Progenitor cell of endocrine pancreas (in vitro differentiated cells): ENCODE measurements at places on chromosomes 3 and 15.
A peak's percentile ranks its signal among the peaks of the same experiment; 100 is the strongest.

- peaks cover 12% of the 10 kb centered on the region for H3K4me1 ChIP-seq
- no peaks in the 10 kb centered on the region for H3K27me3 ChIP-seq
- peaks cover 1% of the 10 kb centered on the region for H3K36me3 ChIP-seq
These were observed 4.2 kb downstream of the CCDC71 start for GRCh38 chr3:49161808-49162530.

DNA sequence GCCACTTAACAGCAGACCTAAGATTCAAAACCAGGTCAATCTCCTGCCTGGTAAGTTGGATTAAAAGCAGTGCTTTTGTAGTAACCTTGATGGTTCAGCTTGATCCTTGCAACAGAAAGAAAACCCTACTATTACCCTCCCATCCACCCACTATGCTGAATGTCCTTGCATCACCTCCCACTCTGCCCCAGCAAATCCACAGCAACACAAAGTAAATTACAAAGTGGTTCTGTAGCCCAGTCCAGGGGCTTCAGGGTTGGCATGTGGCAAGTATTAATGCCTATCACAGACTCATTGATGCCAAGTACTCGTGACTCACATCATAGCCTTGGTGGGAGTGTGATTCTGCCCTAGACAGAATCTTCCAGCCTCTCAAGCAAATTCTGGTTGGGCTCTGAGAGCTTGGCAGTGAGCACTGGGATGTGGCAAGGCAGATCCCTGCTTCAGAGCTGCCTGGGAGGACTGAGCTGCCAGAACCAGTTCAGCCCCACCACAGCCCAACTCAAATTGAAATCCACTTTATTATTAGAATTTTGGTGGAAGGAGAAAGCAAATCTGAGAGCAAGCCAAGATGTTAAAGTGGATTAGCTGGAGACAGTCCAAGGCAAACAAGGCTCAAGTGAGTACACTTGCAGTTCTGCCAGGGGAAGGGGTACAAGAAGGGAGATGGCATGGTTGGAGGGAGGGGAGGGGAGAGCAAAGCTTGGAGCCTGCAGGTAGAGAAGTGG is 225.8 kb upstream of the UMPS start:
- H3K27ac ChIP-seq: no peak overlapping the region
- H3K4me3 ChIP-seq: no peak overlapping the region

GRCh38 chr3:8094415-8094814 is 407.2 kb upstream of the LMCD1 start:
- H3K27ac ChIP-seq: no peak overlapping the region
- DNase-seq: no peak
- no peak overlapping the region for H3K4me3 ChIP-seq
- H3K36me3 ChIP-seq: no peaks in the 10 kb centered on the region
- H3K27me3 ChIP-seq: no peaks in the 10 kb centered on the region

GRCh38 chr3:63029326-63029725 is 154.1 kb upstream of the CADPS start:
- DNase-seq: no peak
- no peak overlapping the region for H3K27ac ChIP-seq
- H3K27me3 ChIP-seq: no peaks in the 10 kb centered on the region
- no peaks in the 10 kb centered on the region for H3K36me3 ChIP-seq
- H3K4me3 ChIP-seq: no peak overlapping the region
- peaks cover 9% of the 10 kb centered on the region for H3K4me1 ChIP-seq

- H3K4me1 ChIP-seq: no peaks in the 10 kb centered on the region
- no peaks in the 10 kb centered on the region for H3K27me3 ChIP-seq
- H3K36me3 ChIP-seq: peaks cover 49% of the 10 kb centered on the region
- H3K27ac ChIP-seq: peak overlapping the region; percentile 20
- no peak overlapping the region for H3K4me3 ChIP-seq
These were observed 19.0 kb downstream of the TM4SF4 start for GRCh38 chr3:149493315-149494021.

GRCh38 chr3:44892689-44893088 is 18.3 kb downstream of the TGM4 start:
- no peak overlapping the region for H3K27ac ChIP-seq
- no peak for DNase-seq
- H3K4me3 ChIP-seq: no peak overlapping the region
- peaks cover 11% of the 10 kb centered on the region for H3K27me3 ChIP-seq

DNA sequence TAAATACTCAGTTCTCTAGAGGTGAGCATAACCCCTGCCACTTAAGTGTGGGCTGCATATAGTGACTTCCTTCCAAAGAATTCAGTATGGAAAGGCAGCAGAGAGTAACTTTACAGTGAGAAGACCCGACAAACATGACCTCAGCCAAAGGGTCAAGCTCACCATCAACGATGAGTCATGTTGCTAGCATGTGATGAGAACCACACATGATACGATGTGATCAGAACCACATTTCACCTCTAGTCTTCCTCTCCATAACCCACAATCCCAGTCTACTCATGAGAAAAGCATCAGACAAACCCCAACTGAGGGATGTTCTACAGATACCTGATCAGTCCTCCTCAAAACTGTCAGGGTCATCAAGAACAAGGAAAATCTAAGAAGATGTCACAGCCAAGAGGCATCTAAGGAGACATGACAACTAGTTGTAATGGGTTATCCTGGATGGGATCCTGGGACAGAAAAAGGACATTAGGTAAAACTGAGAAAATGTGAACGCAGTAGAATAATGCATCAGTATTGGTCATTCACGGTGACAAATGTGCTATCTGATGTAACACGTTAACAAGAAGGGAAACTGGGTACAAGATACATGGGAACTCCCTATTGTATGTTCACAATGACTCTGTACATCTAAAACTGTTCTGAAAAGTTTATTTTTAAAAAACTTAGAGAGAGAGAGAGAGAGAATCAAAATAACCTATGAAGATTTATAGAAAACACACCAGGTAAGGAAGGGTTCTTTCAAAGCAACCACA is 28.3 kb downstream of the SEC61A1 start:
- peaks cover 28% of the 10 kb centered on the region for H3K36me3 ChIP-seq
- peaks cover 8% of the 10 kb centered on the region for H3K4me1 ChIP-seq

DNA sequence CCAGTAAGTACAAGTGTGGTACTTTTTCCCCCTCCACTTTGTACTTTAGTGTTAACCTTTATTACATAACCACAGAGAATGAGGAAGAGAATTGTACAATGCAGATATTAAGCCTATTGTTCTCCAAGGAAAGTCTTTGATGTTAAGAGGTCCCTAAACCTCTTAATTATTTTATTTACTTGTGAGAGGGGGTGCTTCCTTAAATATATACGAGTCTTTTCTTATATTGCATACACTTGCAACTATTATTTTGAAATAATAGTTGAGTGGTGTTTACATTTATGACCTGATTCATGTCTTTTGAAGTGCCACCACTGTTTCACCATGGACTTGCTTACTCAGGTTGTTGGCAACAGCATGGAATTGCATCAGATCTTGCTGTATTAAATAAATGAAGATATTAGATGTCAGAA is 10.1 kb downstream of the USP3 start:
- H3K4me3 ChIP-seq: no peak overlapping the region
- H3K27me3 ChIP-seq: no peaks in the 10 kb centered on the region
- no peak for DNase-seq
- peaks cover 32% of the 10 kb centered on the region for H3K4me1 ChIP-seq

DNA sequence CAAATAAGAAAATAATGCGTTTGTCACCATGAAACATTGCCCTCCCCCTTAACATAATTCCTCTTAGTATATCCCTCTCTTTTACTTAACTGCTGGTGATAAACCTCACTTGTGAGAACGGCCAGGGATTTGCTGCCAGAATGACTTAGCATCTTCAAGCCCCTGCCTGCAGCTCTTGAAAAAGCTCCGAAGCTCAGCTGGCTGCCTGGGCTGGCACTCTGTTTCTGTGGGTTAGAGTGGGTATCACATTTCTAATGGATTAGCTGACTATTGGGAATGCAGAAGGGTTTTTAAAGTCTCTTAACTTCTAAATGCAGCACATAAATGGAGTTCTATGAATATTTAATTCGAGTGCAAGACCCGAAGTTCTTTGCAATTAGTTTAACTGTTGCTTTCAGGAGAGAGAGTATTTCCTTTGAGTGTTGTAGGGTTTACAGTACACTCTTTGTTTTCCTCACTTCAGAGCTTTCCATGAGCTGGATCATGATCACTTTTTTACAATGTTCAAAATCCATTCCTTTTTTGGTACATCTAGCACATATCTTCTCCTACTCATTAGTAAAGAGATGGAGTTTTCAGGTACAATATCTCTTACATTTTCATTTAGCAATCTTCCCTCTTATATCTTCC is 124.7 kb upstream of the RBMS3 start:
- H3K4me3 ChIP-seq: no peak overlapping the region
- peaks cover under 1% of the 10 kb centered on the region for H3K36me3 ChIP-seq
- H3K4me1 ChIP-seq: peaks cover 6% of the 10 kb centered on the region
- DNase-seq: no peak
- no peak overlapping the region for H3K27ac ChIP-seq
